Osteoblast (primary cell): ENCODE measurements at places on chromosomes 3 and 15.

DNA sequence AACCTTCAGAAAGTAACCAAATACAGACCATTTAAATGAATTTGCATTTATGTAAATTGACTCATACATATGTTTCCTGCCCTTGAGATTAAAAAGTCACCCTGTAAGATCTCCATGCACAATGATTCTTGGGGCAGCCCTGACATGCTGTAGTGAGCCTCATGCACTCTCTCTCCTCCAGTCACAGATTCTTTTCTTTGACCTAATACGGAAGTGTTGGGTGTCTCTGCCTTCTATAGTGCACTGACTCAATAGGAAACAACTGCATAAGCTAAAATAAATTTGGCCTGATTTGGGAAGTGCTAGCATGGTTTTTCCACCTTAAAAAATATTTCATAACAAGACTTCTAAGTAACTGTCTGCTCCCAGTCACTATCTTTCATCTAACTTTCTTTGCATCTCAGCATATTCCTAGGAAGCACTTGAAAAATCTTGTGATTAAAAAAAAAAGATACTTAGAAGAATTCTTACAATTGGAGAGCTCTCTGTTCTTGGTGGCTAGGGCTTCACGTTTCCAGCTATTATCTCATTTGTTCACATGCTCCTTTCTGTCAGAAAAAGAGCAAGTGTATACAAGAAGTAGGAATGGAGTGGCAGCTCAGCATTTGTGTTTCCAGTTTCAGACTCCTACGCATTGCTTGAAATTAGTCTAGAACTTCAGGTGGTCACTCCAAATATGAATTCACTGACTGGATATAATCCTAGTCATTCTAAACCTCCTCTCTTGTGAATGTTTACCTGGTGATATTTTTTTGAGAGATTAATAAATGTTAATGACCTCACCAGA is 207.9 kb upstream of the COL8A1 start:
- peaks cover 6% of the 10 kb centered on the region for H3K4me1 ChIP-seq
- DNase-seq: no peak
- H3K27ac ChIP-seq: no peak overlapping the region

- H3K27ac ChIP-seq: no peak overlapping the region
- DNase-seq: no peak
- no peak overlapping the region for H3K4me3 ChIP-seq
- no peaks in the 10 kb centered on the region for H3K27me3 ChIP-seq
Observed at GRCh38 chr3:151290673-151291072, 12.3 kb upstream of the P2RY14 start.

- no peak overlapping the region for H3K27ac ChIP-seq
- no peak overlapping the region for H3K4me3 ChIP-seq
- H3K36me3 ChIP-seq: no peaks in the 10 kb centered on the region
- H3K27me3 ChIP-seq: no peaks in the 10 kb centered on the region
- H3K4me1 ChIP-seq: no peaks in the 10 kb centered on the region
Observed at GRCh38 chr3:171556574-171557145, 96.5 kb upstream of the TNIK start.

- H3K27me3 ChIP-seq: no peaks in the 10 kb centered on the region
- no peak overlapping the region for H3K27ac ChIP-seq
- H3K4me3 ChIP-seq: no peak overlapping the region
Observed at GRCh38 chr3:101979033-101979432, 129.7 kb downstream of the NFKBIZ start.

- H3K4me3 ChIP-seq: peak overlapping the region; percentile 33
- H3K27ac ChIP-seq: peak overlapping the region; percentile 94
- H3K36me3 ChIP-seq: no peaks in the 10 kb centered on the region
- H3K27me3 ChIP-seq: no peaks in the 10 kb centered on the region
Observed at GRCh38 chr3:146968204-146968651, 363.1 kb upstream of the PLSCR5 start.

- no peaks in the 10 kb centered on the region for H3K27me3 ChIP-seq
- H3K36me3 ChIP-seq: no peaks in the 10 kb centered on the region
- H3K27ac ChIP-seq: no peak overlapping the region
- H3K4me3 ChIP-seq: no peak overlapping the region
Observed at GRCh38 chr3:31253782-31254181, 278.9 kb upstream of the STT3B start.

GRCh38 chr3:65497846-65498245 is 540.9 kb downstream of the MAGI1 start:
- H3K4me1 ChIP-seq: no peaks in the 10 kb centered on the region
- no peaks in the 10 kb centered on the region for H3K27me3 ChIP-seq

DNA sequence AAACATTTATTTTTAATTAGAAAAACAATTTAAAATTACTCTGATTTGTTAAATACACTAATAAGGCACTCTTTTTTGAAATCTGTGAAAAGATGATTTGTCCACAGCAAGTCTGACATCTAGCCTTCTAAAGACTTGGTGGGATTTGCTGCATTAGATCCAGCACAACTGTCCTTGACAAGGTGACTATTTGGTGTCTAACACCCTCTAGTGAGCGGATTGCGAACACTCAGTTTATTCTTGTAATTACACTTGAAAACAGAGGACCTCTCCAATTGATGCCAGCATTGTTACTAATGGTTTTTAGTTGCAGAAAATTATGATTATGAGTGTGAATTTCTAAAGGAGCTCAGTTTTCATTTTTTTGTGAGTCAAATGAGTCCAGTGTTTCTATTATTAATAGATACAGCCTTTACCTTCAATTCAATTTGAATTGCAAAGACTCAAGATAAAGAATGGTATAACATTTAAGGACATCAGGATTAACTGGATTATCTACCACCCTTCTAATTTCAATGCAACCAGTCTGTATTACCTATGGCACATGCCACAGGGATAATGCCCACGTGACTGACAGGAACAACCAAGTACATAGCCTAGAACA is 29.7 kb upstream of the STRIT1 start:
- no peak for DNase-seq
- no peaks in the 10 kb centered on the region for H3K36me3 ChIP-seq
- no peak overlapping the region for H3K27ac ChIP-seq
- no peak overlapping the region for H3K4me3 ChIP-seq

DNA sequence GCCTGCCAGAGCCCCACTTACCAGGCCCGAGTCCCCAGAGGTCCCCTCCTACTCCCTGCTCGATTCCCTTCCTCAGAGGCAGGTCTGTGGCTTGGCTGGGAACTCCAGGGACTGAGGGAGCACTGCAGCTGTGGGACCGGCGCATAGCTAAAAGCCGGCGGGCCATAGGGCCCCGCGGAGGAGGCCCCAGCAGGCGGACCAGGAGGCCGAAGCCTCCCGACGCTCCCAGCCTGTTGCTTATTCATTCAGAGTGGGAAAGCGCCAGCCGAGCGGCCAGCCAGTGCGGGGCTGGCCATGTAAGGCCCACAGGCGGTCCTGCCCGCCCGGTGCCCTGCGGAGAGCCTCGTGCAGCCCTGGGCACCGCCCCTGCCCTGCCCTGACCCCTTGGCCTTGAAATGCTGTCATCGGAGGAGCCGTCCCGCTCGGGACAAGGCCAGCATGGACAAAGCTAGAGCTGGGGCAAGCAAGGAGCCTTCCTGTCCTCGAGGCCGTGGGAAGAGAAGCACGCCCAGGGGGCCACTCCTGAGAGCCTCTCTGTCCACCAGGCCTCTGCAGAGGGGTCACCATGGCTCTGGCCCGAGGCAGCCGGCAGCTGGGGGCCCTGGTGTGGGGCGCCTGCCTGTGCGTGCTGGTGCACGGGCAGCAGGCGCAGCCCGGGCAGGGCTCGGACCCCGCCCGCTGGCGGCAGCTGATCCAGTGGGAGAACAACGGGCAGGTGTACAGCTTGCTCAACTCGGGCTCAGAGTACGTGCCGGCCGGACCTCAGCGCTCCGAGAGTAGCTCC is at the start of gene LOXL1:
TSS of gene LOXL1 (plus strand) at position 244 of the 784 bp plus-strand sequence. CDS start at position 566, 322 bp downstream.
- no peaks in the 10 kb centered on the region for H3K27me3 ChIP-seq
- peaks cover 75% of the 10 kb centered on the region for H3K4me1 ChIP-seq
- peak within 1 kb of the TSS; percentile 65 for H3K27ac ChIP-seq

DNA sequence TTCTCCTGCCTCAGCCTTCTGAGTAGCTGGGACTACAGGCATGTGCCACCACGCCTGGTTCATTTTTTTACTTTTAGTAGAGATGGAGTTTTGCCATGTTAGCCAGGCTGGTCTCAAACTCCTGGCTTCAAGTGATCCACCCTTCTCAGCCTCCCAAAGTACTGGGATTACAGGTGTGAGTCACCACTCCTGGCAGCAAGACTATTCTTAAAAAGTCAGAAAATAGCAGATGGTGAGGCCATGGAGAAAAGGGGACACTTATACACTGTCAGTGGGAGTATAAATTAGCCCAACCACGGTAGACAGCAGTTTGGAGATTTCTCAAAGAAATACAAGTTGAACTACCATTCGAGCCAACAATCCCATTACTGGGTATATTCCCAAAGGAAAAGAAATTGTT is 603.3 kb upstream of the TBL1XR1 start:
- no peaks in the 10 kb centered on the region for H3K27me3 ChIP-seq
- no peaks in the 10 kb centered on the region for H3K36me3 ChIP-seq
- no peak overlapping the region for H3K4me3 ChIP-seq
- DNase-seq: no peak

DNA sequence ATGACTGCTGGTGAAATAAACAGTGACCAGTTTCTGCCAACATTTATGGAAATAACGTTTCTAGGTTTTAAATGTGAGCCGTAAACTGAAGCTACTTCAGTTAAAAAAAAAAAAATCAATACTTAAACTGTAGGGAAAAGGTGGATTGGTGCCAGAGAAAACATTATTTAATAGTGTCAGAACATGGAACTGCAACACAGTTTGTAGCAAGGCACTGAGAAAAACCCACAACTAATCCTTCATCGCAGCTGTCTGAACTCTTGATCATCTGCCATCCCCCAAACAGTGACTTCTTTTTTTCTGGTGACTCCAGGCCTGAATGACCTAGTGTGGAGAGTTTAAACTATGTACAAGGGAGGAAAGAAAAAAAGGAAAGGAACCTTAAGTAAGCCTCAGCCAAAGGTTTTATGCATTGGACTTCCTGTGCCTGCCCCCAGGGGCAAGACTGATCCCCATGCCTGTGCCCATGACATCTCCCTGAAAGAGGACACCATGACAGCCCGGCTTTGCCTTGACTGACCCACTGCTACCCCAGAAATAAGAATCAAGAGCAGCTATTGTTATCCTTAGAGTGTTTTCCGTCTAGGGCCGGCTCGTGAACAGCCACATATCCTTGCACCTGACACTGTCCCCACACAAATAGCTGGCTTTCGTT is 33.1 kb downstream of the CRTAP start:
- no peak overlapping the region for H3K4me3 ChIP-seq
- peak; percentile 72 for DNase-seq
- H3K36me3 ChIP-seq: peaks cover 13% of the 10 kb centered on the region
- peaks cover 13% of the 10 kb centered on the region for H3K4me1 ChIP-seq
- no peaks in the 10 kb centered on the region for H3K27me3 ChIP-seq

DNA sequence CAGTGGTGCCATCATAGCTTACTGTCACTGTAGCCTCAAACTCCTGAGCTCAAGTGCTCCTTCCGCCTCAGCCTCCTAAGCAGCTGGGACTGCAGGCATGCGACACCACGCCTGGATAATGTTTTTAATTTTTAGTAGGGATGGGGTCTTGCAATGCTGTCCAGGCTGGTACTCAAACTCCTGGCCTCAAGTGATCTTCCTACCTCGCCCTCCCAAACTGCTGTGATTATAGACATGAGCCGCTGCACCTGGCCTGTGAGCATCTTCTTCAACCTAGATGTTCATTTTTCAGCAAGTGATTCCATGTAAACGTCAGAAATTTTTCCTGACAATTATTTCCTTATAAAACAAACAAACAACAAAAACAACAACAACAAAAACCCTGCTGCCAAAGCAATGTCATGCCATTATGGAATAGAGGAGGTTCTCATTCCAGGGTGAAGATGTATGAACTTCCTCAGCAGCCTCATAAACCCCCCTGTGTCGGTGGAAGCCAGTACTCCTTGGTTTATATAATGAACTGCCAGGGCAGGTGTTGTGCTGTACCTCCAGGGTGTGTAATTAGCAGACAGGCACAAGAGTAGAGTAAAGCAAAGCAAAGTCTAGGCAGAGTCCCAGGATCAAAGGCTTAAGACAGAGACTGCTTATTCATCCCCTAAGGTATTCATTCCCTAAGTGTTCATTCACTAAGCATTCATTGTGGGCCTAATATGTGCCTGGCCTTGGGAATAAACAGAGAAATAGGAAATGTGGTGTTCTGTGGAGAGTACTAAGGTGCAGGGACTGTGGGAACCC is 44.6 kb downstream of the NR2C2 start:
- H3K27ac ChIP-seq: no peak overlapping the region
- DNase-seq: peak; percentile 32
- no peak overlapping the region for H3K4me3 ChIP-seq
- H3K4me1 ChIP-seq: peaks cover 12% of the 10 kb centered on the region

DNA sequence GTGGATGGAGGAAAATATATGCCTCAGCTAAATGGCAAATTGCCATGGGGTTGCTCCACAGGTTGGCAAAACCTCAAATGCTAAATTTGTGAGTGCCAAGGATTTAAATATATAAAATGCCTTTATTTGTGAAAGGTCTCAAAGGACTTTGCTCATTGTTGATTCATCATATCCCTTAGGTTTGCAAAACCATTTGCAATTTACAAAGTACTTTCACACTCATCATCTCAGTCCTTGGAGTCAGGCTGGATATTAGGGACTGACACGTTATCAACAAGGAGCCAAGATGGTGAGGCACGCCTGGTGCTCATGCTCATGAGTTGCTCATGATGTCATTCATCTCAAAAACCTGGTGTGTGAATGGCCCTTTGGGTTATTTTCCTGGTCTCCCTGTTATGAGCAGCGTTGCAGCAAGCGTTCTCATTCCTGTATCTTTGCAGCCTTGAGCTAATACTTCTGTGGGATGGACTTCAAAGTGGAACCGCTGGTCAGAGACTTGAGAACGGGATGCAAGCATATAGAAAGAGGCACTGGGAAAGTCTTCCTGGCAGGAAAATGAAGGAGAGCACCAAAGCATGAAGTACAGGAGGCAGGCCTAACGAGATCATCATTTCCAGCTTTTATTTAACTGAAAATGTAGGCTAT is 66.0 kb downstream of the MYO1E start:
- H3K4me1 ChIP-seq: peaks cover 39% of the 10 kb centered on the region
- H3K27me3 ChIP-seq: no peaks in the 10 kb centered on the region
- H3K27ac ChIP-seq: peak overlapping the region; percentile 95
- H3K4me3 ChIP-seq: no peak overlapping the region
- DNase-seq: peak; percentile 70

DNA sequence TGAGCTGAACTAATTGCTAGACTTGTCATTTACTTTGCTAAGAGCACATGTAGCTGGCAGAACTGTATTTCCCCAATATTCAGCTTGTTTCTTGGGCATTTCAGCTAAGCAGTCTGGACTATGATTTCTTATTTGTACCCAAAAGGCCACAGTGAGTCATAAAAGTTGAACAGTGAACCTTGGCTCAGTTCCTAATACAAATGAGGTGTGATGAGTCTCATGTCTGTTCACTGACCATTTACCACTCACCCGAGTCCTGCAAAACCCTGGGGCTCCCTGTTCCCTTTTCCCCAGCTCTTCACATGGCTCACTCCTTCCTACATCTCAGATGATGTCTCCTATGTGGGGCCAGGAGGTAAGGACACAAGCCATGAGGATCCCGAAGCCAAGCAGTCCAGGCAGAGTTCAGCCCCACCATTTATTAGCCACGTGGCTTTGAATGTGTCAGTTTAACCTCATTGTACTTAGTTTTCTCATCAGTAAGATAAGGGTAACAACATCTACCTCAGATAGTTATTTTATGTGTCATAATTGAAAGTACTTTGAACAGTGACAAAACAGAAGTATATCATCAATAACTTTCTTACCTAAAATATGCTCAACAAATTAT is 239.3 kb downstream of the IL5RA start:
- H3K4me1 ChIP-seq: no peaks in the 10 kb centered on the region
- no peaks in the 10 kb centered on the region for H3K27me3 ChIP-seq
- H3K27ac ChIP-seq: no peak overlapping the region
- DNase-seq: no peak
- no peak overlapping the region for H3K4me3 ChIP-seq
